Stimulated activated CD8-positive, alpha-beta memory T cell treated with anti-CD3 and anti-CD28 coated beads, Interleukin-15, amount 100 ng/mL, for 1 hour (primary cell): ENCODE measurements at places on chromosomes 2 and 18.

DNA sequence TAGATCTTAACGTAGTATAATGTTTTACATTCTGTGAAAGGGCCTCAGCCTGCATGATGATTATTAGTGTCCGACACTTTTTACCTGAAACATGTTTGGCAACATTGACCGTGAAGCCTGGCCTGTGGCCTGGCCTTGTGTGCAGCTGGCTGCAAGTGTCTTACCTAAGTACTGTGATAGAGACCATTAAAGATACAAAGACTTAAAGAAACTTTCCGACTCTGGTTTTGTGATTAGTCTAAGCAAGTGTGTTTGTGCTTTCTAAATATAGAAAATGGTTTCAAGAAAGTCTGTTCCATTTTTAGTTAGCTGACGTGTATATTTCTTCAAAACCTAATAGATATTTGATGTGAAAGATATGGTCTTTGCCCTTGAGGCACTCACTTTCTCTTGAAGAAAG is 601.8 kb downstream of the LRP1B start:
- no peak for DNase-seq

- no peak for DNase-seq
Observed at GRCh38 chr2:179613701-179614100, 247.7 kb downstream of the ZNF385B start.

DNA sequence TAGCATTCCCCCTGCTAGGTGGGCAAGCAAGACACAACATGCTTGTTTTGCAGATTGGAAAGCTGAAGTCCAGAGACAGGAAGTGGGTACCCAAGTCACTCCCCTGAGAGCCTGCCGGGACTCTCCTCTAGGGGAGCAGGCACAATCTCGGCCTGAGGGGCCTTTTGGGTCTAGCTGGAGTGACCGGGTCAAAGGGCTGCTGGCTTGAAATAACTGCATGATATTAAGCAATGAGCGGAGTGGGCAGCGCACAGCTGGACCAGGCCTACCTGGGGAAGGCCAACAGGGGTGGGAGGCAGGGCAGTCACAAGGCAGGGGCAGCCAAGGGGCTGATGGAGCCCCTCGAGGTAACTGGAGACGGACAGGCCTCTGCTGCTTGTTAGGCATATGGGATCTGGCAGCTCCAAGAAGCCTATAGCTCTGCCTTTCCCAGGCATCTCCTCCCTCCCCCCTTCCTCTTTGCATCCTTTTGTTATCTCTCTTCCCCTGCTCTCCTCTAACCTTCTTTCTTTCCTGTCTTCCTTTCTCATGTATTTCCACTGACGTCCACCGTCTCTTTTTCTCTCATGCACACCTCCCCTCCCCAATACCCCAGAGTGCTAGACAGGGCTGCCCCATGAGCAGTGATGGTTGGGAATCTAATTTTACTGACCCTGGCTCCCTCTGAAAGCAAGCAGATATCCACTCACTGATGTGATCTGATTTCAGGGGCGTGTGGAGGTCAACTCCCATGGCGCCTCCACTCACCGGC is 237.5 kb downstream of the LOXHD1 start:
- DNase-seq = no peak

GRCh38 chr2:28364610-28365009 is 28.0 kb upstream of the FOSL2 start:
- DNase-seq = no peak

DNA sequence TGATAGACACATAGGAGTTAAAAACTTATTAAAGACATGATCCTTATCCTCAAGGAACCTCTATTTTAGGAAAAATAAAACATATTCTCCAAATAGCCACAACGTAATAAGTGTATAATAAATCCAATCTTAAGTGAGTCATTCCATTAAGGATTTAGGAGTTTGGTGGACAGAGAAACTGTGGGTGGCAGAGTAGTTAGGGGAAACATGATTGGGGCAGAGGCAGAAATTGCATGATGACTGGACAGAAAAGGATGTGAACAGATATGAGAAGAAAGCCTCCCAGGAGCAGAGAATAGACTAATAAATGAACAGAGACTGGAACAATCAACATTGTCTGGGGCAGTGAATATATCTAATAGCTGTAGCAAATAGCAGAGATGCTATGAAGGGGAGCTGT is 48.1 kb upstream of the SIGLEC15 start:
- DNase-seq = no peak

GRCh38 chr2:214837466-214837865 is 28.0 kb upstream of the BARD1 start:
- no peak for DNase-seq

- DNase-seq = no peak
Observed at GRCh38 chr2:20076757-20077156, 25.3 kb upstream of the LAPTM4A start.

GRCh38 chr2:157986761-157987160 is 110.6 kb upstream of the ACVR1 start:
- no peak for DNase-seq

DNA sequence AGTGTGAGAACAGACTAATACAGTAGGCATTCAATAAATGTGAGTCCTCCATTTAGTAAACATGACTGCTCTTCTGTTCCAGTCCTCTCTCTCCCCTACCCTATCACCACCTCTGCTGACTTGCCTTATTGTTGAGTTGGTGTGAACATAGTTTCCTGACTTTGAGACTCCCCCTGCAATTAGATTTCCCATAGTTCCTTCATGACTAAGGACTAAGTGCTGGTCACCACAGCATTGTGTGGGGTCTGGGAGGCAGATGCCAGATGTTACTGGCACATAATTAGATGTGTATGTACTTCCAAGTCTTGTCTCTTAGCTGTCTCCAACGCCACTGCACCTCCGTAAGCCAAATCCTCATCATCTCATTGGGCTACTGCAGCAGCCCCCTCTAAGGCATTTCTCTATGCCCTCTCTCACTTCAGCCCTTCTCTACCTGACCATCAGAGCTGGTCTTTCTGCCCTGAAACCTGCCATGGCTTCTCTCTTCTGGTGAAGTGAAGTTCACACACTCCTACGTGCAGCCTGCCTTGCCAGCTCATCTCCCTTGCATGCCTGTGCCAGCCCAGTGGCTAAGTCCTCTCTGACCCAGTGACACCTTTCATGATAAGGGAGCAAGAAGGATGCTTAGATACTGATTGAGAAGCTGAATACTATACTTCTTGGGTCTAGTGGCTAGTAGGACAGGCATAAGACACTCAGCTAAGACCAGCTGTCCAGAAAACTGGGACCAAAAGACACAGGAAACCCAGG is 81.6 kb upstream of the ALPP start:
- DNase-seq = no peak

GRCh38 chr2:161131074-161131680 is 29.1 kb upstream of the TANK start:
- no peak for DNase-seq

- DNase-seq = no peak
Observed at GRCh38 chr2:188604579-188604978, 312.9 kb downstream of the GULP1 start.
